ENCODE measurements at places on chromosomes 4 and X.

GRCh38 chrX:139967300-139967699 lies 2.0 kb upstream of the CXorf66 start:
- no peak for DNase-seq

DNA sequence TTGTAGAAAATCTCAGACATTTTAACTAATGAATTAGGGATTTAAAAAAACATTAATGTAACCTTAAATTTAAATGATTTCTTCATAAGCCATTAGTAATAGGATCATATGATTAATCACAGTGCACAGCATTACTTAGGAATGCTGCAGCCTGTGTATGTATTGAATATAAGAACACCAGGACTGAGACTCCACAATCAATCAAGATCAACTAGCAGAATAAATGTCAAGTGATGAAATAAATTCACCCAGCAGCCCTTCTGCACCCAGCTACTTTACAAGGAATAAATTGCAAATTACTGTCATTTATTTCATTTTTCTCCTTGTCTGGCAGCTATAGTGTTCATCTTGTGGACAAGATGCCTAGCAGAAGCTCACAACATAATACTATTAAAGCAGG lies 46.5 kb downstream of the NEIL3 start:
- DNase-seq = no peak

DNA sequence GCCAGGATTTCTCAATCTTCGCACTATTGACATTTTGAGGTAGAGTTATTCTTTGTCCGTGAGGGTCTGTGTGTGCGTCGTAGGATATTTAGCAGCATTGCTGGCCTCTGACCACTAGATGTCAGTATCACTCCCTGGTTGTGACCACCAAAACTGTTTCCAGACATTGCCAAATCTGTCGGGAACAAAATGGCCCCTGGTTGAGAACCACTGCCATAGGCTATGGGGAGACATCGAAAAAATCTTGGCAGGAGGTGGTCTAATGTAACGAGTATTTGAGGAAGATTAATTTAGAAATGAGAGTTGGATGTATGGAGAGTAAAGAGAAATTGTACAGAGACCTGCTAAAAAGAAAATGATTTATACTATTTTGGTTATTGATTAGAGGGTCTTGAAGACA lies 108.4 kb downstream of the DOCK11 start:
- DNase-seq = peak; percentile 10

GRCh38 chr4:145635117-145635516 lies 15.9 kb downstream of the MMAA start:
- no peak for DNase-seq

DNA sequence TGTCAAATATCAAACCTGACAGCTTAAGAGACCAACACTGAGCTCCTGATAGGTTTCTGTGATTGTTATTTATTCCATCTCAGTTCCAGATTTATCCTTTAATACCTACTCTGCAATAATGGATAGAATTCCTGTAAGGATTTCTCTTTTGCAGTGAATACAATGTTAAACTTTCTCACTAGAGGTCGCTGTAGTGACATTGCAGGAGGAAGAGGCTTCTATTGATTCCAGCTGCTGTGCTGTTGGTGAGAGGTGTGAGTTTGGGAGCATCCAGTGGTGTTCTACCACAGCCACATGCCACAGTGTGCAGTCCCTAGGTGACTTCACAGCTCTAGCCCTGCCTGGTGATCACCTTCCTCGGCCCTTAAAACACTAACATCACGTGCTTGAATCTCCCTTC lies 34.6 kb upstream of the DCAF8L2 start:
- DNase-seq = peak; percentile 30

DNA sequence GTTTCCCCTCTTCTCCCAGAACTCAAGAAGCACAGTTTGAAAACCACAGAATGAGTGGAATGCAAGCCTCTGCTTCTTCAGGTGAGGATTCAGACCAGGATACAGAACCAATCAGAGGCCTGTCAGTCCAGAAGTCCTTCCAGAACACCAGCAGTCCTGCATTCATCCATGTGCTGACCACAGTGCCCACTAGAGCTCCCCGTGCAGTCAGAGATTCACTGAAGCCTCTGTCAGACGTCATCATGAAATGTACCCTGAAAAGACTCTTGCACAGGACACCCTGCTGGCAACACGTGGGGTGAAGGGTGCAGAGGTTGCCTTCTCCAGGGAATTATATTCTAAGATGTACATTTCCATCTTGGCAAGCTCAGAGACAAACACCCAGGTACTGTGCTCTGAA lies 75.9 kb upstream of the LSM6 start:
- no peak for DNase-seq

GRCh38 chr4:159390648-159391047 lies 287.8 kb downstream of the RAPGEF2 start:
- DNase-seq = peak; percentile 63

GRCh38 chr4:88967883-88968331 lies 89.1 kb downstream of the FAM13A start:
- DNase-seq = no peak

GRCh38 chr4:101418055-101418454 lies 70.7 kb upstream of the PPP3CA start:
- no peak for DNase-seq

- DNase-seq = peak; percentile 69
Observed at GRCh38 chr4:109302361-109303139, at the start of gene COL25A1. TSS of gene COL25A1 (minus strand) at chr4:109302658.

DNA sequence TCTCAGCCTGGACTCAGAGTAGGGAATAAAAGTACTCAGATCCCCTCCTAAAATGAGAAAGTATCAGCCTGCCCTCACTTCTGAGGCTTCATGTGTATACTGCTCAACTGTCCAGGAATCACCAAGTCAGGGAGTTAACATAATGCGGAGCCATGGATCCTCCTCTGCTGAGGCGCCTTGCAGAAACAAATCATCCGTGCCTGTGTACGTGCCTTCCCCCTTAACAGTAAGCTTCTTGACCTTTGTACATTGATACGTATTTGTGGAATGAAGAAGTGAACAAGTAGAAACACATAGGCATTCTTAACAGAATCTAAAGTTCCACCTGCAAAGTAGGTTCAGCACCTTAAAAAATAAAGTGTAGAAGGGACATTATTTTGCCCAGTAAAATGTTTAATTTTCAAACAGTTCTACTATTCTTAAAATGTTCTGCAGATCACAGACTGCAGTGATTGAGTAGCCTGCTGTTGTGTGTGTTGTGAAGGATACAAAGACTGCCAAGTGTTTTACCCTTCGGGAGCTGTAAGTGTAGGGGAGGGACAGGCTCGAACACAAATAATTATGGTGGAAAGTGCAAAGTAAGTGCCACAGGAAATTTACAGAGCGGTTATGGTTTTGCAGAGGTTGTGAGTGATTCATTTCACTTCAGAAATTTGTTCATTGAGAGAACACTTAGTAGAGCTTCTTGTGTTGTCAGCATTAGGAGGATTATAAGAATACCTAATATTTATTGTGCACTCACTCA lies 61.9 kb downstream of the ARHGAP10 start:
- DNase-seq = no peak

DNA sequence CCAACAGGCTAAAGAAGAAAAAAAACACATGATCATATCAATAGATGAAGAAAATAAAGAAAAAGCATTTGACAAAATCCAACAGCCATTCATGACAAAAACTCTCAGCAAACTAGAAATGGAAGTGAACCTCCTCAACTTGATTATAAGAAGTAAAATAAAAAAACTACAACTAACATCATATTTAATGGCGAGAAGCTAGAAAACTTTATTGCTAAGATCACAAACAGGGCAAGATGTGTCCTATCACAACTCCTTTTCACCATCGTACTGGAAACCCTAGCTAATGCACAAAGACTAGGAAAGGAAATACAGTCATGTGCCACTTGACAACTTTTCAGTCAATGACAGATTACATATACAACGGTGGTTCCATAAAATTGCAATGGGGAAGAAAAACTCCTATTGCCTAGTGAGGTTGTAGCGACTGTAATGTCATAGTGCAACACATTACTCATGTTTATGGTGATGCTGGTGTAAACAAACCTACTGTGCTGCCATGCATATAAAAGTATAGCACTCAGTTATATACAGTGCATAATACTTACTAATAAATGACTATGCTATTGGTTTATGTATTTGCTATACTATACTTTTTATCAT lies 12.1 kb upstream of the MANBA start:
- no peak for DNase-seq

GRCh38 chr4:1294424-1294823 lies 4.7 kb downstream of the MAEA start:
- DNase-seq = no peak

DNA sequence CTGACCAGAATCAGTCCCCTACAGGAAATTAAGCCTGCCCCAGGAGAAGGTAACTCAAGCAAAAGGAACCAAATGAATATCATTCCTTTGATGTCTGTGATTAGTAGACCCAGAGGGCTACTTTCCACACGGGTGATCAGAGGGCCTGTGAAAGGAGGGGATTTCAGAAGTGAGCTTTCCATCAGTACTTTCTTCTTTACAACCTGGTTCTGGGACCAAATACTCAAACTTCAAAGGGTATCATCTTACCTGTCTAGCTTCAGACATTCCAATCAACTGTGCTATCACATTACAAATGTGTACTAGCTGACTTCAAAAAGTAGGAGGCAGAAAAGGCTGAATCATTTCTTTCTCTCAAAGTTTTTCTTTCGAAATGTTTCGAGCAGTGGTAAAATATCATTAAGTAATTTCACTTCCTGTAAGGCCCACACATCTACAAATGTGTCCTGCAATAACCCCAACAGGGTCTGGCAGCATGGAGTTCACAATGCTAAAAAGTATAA lies 23.9 kb downstream of the ACSL4 start:
- DNase-seq = no peak

GRCh38 chrX:145393702-145394235 lies 146.5 kb downstream of the SPANXN1 start:
- no peak for DNase-seq

- no peak for DNase-seq
Observed at GRCh38 chrX:119121341-119121740, 6.3 kb downstream of the KIAA1210 start.

DNA sequence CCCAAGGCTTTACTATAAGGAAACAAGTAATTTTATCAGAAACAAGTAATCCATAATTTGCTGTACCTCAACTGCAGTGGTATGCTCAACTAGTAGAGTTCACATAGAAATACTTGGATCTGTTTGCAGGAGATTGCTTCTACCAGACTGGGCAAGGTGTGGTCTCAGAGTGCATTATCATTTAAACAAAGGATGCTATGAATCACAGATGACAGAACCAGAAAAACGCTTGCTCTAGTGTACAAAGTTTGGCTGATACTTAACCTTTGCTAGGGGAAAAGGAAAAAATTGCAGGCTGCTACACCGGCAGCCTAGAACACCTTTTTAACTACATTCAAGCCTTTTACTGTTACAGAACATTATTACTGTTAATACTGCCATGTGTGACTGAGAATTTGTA lies 97.1 kb downstream of the ENOX2 start:
- DNase-seq = no peak

- no peak for DNase-seq
Observed at GRCh38 chr4:17153572-17153971, 255.1 kb upstream of the LDB2 start.

DNA sequence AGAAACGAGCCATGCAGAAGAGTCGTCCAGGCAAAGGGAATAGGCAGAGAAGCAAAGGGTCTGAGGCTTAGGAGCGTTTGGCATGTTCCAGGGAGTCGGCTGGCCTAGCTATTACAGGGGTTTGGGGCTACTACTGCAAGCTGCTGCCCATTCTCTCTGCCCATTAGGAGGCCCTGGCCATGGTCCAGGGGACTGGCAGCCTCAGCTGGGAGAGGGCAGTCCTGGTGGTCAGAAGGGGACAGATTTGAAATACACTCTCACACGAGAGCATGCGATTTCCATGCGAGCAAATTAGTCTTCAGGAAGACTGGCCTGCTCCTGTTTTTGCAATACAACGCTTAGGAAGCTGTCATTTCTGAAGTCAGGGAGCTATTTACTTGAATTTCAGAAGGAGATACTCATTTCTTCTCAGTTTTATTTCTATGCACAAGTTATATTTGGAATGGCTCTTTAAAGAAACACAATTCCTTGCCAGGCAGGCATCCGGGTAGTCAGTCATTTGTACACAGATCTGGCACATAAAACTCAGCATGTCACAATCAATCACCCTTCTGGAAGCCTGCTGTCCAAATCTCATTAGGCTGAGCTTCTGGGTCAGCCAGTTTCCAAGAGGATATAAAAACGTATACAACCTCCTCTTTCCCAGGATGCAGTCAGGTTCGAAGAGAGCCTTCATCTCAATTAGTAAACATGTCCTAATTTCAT lies 27.0 kb downstream of the PROM1 start:
- DNase-seq = no peak

DNA sequence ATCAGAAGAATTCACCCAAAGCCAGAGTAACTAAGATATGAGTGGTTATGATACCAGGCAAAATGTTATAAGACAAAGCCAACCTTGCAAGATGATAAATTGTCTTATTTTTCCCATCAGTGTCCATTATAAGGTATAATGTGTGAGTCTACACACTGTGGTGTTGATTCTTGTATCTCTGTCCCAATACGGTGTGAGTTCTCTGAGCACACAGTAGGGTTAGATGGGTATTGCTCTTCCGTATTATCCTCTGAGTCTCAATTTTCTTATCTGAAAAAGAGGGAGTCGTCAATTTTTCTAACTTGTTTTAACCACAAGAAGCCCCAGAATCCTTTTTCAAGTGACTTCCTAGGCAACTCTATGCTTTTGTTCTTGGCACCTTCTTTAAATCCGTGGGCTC lies 69.9 kb downstream of the HMGB2 start:
- DNase-seq = no peak

DNA sequence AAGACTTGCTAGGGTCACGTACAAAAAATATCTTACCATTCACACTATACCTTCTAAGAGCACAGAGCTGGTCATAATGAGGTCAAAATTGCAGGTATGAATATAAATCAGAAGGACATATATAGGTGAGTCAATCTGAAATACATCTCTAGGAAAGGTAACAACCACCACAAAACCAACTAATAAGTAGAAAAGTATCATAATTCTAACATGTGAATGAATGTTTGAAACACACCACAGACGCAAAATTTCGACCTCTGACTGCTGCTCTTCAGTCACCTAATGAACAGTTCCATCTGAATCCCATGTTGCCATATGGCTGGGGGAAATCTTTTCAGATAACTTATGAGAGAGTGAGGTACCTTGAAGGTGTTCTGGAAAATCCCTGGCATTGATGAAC lies 22.1 kb downstream of the STAP1 start:
- DNase-seq = no peak

DNA sequence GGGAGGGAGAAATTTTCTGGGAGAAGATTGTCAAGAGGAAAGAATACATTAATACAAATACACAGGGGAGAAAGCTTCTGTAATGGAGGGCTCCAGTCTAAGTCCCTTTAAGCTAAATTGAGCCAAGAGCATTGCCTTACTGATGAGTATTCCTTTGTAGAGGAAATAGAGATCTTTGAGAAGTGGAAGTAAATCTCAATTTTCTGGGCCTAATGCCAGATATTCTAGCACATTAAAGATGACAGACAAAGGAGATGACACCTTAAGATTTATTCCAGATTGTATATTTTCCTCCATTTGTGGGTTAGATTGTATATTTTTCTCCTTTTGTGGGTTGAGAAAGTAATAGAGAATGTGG lies 28.5 kb upstream of the SMAD1 start:
- no peak for DNase-seq

- DNase-seq = peak; percentile 5
Observed at GRCh38 chrX:147803948-147804347, 107.8 kb upstream of the FMR1 start.

Data from HTR-8/SVneo (cell line).